IPS DF 6.9 (cell line): ENCODE measurements at places on chromosomes 7 and 10.
A peak's percentile ranks its signal among the peaks of the same experiment; 100 is the strongest.

- DNase-seq = no peak
Observed at GRCh38 chr10:89118091-89118490, 89.0 kb downstream of the CH25H start.

- DNase-seq = no peak
Observed at GRCh38 chr7:126411032-126411820, 841.5 kb downstream of the GRM8 start.

DNA sequence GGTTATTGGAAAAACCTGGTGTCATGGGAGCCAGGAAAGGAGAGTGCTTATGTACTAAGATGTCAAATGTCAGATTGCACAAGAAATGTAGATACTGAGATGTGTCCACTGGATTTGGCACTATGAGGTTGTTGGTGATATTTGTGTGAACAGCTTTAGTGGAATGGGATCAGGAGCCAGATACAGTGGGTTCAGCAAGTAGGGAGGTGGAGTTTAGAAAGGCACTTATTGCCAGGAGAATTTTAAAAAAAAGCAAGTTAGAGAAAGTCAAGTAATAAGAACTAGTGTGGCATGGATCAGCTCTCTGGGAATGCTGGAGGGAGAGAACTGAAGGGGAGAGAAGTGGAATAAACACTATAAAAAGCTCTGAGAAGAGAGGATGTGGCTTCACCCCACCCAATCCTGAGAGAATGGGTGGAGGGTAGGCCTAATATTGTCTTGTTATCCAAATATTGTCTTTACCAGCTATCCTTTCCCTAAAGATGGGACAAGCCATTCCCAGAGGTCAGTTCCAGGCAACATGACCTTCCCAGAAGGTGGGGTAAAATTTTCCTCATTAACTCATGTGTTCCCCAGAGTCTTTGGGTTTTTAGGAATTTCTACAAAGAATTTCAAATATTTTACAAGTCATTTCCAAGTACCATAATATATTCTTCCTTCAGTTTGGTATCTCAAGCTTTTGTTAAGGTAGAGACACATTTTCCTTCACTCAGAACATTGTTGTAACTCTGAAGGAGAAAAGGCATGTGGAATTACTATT is 42.3 kb downstream of the ENTPD1 start:
- DNase-seq = no peak

GRCh38 chr7:140696024-140696679 is 356 bp upstream of the NDUFB2 start:
- peak; percentile 37 for DNase-seq

DNA sequence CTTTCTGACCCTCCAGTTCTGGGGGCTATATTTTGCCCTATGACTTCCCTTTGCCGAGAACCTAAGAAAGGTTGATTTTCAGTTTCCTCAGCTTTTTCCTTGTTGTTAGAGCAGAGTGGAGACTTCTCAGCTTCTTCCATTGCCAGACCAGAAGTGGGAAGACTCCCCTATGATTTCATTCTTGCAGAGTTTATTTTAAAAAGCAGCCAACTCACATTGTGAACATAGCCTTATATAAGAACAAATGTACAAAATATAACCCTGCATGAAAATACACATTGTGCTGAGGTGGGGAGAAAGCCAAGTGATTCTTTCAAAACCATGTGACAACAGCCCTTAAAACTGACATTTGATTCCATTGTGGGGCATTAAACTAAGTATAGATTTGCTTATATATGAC is 33.8 kb upstream of the FZD8 start:
- DNase-seq = no peak

GRCh38 chr7:51017576-51018535 is 235.2 kb upstream of the GRB10 start:
- no peak for DNase-seq

DNA sequence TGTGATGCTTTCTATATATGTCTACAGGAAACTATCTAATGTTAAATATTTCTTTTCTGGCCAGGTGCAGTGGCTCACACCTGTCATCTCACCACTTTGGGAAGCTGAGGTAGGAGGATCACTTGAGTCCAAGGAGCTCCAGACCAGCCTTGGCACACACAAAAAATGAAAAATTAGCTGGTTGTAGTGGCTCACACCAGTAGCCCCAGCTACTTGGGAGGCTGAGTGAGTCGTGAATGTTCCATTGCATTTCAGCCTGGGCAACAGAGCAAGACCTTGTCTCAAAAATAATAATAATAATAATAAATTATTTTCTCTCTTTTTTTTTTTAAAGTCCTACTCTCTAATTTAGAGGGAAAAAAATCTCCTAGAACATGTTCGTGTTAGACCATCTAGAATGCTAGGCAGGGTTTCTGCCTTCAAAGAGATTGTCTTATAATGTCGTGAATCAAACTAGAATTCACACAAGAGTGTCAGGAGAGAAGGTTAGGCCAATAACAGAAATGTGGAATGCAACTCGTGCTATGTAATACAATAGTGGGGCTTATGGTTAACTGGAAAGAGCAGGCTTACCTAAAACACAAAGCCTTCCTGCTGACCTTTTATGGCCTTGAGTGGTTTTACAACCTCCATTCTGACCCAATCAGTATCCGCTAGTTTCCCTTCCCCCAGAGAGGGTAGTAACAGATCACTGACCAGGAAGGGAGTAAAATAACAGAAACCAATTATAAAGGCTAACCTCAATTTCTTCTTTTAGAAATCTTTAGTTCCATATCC is 46.3 kb downstream of the MYOF start:
- no peak for DNase-seq

- DNase-seq = no peak
Observed at GRCh38 chr7:37061849-37062559, 337.7 kb upstream of the AOAH start.

DNA sequence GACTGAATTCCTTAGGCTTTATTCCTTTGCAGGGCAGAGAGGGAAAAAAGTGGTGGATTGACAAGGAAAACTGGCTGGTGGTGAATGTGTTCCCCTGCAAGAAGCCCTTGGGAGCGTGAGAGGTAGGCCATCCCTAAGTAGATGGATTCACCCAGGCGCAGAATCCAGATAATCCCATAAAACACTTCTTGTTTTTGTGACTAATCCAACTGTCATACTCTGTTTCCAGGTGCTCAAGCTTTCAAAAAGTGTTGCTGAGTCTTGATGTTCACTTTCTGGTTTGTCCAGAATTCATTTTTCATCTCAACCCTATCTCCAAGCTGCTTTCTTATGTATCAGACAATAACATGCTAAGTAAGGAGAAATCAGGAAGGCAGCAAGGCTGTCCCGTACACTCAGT is 250.8 kb upstream of the HABP2 start:
- DNase-seq = no peak

- no peak for DNase-seq
Observed at GRCh38 chr7:18671176-18671575, 175.6 kb downstream of the HDAC9 start.

- no peak for DNase-seq
Observed at GRCh38 chr10:88152728-88153133, 289.3 kb downstream of the PTEN start.

GRCh38 chr10:52952391-52953055 is 179.9 kb upstream of the MBL2 start:
- no peak for DNase-seq

DNA sequence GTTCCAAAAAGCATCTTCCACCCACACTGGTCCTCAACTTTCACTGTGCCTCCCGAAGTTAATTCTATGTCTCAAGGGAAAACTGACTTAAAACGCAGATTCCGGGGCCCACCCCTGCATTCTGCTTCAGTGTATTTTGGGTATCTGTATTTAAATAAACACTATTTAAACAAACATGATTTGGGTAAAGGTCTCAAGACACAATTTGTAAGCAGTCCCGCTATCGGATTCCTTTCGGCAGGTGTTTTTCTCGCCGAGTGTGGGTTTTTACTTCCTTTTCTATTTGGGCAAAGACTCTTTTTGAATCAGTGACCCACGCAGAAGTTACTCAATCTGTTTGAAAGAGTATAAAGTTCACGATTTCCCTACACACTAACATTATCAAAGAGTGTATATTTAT is 1.2 kb downstream of the PDIA4 start:
- DNase-seq = no peak

DNA sequence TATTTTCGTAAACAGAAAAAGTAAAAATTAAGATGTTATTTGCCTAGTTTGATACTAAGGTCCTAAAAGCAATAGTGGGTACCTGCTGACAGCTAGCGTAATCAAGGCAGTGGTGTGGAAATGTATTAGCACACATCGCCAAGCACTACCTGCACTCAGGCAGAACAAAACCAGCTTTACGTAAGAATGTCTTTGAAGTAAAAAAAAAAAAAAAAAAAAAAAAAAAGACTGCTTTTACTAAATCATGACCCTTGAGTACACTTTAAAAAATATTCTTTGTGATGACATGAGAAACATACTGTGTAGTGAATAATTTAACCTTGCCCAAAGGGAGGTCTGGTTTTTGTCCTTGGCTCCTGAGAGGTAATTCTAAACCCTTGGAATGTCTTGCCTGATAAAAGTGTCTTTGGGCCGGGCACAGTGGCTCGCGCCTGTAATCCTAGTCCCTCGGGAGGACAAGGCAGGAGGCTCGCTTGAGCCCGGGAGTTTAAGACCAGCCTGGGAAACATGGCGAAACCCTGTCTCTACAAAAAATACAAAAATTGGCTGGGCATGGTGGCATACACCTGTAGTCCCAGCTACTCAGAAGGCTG is 12.7 kb downstream of the XRCC2 start:
- DNase-seq = no peak

DNA sequence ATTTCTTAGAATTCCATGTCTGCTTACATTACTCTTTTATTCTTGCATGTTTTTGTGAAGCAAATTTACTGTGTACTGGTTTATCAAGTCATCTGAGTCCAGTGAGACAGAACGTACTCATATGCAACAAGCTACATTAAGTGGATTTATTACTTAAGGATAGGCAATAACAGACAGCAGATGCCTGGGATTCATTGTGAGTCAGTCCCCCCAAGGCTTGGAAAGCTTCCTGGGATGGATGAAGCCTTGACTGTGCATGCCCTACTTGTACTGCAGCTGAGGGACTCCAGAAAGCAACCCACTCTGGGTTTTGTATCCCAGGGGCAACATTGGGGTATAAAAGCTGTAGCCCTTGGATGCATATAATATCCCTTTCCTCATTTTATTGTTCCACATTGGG is 113.4 kb upstream of the RAB18 start:
- DNase-seq = no peak

DNA sequence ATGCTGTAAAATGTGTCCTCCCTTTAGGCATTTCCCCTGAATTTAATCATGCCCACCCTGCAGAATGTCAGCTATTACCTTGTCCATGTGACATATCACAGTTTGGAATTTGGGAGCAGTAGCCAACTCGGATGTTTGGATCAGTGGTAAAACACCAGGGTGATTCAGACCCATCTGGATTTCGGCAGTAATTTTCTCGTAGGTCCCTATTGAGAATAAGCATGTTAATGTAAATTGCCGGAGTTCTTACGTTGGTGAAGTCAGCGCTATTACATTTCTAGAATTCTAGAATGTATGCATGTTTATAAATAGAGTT is 44.1 kb downstream of the HGF start:
- no peak for DNase-seq

DNA sequence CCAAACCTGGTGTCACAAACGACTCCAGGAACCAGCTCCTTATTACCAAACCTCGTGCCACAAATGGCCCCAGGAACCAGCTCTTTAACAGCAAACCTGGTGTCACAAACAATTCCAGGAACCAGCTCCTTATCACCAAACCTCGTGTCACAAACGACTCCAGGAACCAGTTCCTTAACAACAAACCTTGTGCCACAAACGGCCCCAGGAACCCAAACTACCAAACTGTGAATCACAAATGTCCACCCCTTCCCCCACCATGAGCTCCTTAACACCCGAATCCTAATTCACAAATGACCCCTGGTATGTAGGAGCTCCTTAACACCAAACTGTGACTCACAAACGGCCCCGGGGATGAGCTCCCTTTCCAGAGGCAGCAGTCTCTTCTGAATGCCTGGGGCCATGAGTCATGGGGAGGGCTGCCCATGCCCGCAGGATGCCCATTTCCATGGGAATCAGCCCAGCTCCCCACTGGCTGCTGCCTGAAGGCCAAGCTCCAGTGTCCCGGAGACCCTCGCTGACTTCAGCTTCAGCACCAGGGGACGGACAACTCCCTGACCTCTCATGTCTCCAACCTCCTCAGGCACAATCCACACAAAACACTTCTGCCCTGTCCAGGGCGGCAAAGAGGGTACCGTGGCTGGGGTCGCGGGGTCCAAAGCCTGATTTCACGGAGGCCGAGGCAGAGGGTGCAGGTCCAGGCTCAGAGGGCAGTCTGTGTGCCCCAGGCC is 213.1 kb downstream of the ELFN1 start:
- DNase-seq = no peak

DNA sequence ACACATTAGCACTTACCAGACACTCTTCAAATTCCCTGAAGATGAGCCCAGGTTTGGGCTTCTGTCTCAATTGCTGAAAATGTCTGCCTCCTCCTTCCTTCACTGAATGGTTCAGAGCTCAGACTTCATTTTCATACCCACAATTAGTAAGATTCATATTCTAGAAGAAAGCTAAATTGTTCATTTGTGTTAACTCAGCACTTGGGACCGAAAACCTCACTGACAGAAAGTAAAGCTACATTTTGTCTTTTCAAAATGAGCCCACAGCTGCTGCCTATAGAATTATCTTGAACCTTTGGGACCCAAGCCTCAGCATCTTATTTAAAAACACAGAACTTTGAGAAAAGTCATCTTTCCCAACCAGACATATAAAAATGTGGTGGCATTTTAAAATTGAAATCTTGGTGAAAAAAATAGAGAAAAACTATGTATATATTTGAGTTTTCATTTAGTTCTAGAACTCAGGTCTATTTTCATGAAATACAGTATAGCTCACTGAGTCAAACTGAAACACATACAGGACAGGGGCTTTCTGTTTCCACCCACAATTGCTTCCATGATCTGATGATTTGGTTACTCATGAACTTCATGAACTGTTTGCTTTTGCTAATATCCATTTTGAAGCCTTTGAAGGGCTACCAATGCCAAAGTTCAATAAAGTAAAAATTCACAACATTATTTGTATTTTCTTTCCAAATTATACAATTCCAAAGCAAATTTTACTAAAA is 119.1 kb upstream of the PFKP start:
- DNase-seq = no peak

GRCh38 chr10:44233561-44234482 is 151.1 kb downstream of the CXCL12 start:
- DNase-seq = no peak

DNA sequence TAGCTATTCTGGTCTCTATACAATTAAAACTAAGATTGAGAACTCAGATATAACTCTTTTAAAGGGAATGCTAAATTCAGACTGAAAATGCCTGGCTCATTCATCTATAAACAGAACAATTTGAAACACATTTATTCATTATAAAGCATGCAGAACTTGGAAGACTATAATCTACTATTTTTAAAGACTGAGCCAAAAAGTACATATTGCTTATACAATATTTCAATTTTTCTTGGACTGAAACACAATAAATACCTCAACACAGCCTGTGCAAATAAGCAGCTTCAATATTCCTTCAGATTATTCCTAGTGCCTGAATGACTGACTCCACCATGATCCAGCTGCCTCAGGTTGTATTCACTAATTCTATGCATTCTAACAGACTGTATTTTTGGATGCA is 15.5 kb upstream of the PHYH start:
- no peak for DNase-seq

DNA sequence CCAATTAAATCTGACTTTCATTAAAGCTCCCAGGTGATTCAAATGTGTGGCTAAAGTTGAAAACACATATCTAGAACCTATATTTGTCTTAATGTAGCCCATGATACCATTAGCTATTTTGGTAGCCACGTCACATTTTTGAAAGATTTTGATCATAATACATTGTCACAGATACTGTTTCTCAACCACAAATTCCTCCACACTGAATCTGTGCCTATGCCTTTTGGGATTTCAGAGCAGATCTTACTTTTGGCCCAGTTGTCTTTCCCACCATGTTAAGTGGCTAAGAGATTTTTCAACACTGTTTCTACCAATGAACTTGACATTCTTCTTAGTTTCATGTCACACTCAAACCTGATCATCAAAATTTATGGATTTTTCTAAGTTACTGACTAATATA is 47.4 kb downstream of the CH25H start:
- DNase-seq = no peak
